Skeletal muscle cell (primary cell): ENCODE measurements at places on chromosomes 16 and 17.

DNA sequence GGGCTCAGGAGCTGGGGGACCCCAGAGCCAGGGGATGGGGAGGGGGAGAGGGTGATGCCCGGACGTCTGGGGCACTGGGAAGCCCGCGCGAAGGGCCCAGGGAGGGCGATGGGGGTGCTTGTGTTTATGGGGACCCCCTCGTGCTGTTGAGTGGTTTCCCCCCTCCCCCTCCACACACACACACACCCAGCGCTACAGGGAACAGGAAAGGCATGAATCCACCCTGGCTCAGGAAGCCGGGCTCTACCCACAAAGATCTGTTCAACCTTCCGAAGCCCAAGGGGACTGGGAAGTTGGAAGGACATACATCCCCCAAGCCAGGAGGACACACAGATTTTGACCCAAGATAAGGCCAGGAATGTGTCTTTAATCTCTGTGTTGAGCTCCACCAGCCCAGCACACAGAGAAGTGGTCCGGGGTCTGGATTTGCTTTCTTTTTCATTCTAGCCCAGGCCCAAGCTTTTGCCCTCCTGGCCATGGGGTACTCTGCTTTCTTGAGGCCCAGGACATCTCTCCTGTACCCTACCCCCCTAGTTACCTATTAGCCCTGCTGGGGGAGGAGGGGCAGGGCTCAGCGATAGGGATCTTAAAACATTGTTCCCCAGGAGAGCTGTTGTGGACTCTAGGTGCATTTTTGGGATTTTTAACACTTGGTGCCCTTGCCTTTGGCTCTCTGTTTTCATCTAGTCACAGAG, 1.2 kb downstream of the UBALD2 start:
- DNase-seq = no peak

DNA sequence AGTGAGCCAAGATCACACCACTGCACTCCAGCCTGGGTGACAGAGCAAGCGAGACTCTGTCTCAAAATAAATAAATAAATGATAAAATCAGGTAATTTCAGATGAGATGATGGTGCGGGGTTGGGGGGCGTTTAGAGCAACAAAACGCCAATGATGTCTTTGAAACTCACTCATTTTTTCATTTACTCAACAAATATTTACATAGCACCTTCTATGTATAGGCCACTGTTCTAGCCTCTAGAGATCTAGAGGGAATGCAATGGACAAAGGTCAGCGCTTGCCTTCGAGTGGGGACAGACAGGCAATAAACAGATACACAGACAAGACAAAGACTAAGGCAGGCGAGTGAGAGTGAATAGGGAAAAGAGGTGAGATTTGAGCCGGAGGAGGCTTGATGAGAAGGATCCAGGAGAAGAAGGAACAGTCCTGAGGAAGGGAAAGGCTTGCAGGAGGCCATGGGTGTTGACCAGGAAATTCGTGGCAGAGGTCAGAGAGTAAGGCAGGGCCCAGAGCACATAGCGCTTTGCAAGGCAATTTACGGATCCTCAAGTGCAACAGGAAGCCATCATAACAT, 14.1 kb downstream of the ALDH3A1 start:
- DNase-seq = no peak

DNA sequence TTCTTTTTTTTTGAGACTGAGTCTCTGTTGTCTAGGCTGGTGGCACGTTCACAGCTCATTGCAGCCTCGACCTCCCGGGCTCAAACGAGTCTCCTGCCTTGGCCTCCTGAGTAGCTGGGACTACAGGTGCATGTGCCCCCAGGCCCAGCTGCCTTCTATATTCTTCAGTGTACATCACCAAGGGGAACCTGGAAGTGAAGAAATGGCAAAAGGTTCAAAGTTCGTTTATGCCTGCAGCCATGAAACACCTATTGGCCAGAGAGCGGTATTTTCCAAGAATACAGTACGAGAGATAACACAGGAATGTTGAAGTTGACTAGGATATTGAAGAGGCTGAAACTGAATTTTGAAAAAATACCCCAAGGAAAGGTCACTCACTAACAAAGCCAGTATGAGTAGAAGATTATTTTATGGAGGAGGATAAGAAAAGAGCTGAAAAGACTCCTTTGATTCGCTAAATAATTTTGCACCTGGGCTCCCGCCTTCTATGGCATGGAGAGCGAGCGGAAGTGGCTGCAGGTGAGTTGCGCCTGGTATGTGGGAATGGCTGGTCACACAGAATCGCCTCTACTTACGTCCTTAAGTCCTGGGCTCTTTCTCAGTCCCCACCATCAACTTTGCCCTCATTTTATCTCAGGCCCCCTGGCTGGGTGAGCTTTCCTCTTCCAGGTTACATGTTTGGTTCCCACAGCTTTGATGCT, 9.8 kb downstream of the ST6GALNAC1 start:
- no peak for DNase-seq

GRCh38 chr16:66254751-66255150, 111.7 kb upstream of the CDH5 start:
- DNase-seq = no peak

DNA sequence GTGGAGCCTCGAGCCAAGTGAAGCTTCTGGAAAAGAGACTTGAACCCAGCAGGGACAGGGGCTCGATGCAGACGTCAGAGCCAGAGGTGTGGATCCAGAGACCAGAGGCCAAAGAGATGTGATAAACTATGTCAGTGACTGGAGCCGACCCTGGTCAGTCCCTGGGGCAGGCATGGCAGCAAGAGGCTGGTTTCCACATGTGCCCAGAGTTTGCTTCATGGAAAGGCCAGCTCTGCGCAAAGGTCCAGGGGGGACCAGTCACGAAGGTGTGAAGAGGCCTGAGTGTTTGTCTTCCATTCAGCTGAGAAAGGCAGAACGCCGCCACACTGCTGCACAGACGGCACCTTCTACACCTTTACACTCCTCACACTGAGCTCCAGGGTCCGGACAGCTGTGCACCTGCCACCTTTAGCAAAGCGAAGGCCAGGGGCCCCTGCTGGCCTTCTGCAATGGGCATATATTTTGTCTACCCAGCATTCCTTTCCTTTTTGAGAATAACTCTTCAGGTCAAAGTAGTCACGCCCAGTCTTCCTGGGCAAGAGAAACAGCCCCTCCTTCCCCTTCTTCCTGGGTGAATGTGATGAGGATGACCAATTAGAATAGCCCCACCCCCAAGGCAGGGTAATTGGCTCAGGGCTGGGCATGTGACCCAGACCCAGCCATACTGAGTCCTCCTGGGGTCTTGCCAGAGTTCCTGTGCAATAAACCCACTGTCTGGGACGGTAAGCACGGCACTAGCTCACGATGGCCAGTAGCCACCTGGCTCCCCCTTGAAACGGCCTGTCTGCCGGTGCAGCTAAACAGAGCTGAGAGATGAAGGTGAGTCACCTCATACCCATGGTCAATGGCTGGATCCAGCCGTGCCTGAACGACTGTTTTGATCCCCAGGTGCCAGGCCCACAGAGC, 2.3 kb upstream of the RPH3AL start:
- no peak for DNase-seq

- DNase-seq = no peak
Observed at GRCh38 chr17:57532966-57533365, 212.1 kb downstream of the CCDC182 start.

DNA sequence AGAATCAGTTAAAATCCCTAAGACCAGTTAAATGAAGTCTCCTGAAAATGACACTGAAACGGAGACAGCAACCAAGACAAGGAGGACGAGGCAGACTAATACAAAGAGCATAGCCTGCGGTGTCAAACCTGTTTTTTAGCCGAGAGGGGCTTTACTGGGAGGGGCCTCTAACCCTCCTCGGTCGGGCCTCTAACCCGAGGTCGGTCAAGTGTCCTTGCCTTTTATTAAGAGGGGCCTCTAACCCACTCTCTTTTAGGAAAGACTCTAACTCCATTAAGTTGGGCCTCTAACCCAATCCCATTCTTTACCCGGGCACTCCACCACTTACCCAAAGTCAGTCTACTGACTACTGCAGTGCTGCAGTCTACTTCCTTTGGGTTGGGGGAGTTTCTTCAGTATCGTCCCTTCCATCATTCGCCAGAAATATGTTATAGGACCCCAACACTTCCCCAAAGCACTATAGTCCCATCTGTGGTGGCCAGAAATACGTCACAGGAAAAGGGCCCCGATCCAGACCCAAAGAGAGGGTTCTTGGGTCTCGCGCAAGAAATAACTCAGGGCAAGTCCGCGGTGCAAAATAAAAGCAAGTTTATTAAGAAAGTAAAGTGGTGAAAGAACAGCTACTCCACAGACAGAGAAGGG, 39.2 kb upstream of the ARL4D start:
- DNase-seq = no peak

GRCh38 chr17:62696726-62697490, 69.4 kb downstream of the MRC2 start:
- DNase-seq = no peak

DNA sequence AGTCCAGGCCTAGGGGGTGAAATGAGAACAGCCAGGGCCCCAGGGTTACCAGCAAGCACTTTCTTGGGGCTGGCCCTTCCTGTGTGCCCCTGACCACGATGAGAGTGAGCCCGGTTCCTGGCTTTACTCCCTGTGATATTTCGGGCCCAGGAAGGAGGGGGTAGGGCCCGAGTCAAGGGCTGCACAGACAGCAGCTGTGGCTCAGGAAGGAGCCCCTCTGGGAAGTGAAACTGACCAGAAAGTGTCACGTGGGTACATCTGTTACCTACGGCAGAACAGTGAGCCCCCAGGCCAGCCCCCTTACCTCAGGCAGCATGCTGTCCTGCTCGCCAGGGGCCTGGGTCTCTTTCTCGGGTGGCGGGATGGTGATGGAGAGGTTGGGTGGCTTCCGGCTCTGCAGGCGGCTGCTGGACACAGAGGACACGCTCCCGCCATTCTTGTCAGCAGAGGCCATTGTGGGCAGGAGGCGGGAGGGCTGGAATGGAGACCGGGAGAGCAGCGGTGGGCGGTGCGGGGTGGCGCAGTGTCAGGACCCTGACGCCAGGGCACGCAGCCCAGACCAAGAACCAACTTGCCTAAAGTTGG, 13.8 kb downstream of the AANAT start:
- no peak for DNase-seq

- DNase-seq = no peak
Observed at GRCh38 chr17:32634167-32634566, 147.4 kb downstream of the CDK5R1 start.

DNA sequence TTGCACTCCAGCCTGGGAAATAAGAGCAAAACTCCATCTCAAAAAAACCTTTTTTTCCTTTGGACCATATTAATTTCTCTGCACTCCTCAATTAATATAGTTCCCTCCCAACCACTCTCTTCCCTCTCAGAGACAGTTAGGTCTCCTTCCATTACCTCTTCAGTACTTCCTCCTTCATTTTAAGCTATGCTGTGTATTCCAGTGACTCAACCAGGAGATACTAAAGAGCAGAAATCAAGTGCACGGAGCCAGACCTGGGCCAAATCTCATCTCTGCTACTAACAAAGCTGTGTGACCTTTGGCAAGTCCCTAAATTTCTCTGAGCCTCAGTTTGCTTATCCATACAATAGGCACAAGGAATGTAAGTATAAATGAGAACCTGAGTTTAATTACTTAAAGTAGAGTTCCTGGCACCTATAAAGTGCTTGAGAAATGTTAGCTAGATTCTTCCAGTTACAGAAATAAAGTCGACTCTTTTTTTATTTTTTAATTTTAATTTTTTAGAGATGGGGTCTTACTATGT, 8.5 kb downstream of the PECAM1 start:
- no peak for DNase-seq

- no peak for DNase-seq
Observed at GRCh38 chr16:79750311-79750710, 149.8 kb upstream of the MAF start.

- no peak for DNase-seq
Observed at GRCh38 chr16:72902206-72902605, 145.7 kb downstream of the ZFHX3 start.

DNA sequence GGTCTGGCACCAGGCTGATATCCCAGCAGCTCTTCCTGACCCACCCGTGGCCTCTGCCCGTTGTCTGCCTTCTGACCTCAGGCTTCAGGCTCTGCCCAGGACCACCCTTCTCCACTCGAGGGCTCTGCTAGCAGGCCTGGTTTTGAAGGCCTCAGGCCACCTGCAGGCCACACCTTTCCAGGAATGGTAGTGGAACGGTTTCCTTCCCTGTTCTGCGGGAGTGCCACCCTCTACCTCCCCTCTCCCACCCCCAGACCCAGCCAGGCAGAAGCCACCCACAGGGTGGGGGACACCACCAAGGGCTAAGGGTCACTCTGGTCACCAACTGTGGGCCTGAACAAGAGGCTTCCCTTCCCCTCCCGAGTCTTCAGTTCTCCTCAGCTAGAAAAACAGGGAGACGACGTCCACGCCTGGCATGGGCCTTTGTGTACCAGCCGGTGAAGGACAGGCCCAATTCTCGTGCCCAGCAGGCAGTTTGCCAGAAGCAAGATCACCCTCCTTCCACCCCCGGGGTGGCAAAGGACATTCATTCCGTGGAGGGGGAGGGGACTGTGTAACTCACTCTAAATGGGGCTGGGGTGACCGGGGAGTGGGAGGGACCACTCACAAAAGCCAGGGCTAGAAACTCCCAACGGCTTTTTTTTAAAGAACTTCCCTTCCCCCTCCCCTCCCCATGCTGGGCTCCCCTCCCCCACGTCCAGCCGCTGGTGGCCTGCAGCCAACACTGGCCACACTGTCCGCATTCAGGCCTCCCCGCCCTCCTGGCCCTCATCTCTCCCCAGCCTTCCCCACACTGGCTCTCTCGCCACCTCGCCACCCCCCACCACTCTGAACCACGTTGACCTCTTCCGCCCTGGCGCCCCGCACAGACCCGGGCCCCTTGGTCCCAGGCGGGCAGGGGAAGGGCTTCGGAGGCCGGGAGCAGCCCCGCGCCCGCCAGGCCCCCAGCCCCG, 7.7 kb downstream of the CBX4 start:
- DNase-seq = no peak

GRCh38 chr16:65406933-65407332, 285.1 kb upstream of the CDH11 start:
- no peak for DNase-seq

GRCh38 chr17:3935140-3935542, 18.9 kb upstream of the P2RX1 start:
- peak; percentile 26 for DNase-seq

DNA sequence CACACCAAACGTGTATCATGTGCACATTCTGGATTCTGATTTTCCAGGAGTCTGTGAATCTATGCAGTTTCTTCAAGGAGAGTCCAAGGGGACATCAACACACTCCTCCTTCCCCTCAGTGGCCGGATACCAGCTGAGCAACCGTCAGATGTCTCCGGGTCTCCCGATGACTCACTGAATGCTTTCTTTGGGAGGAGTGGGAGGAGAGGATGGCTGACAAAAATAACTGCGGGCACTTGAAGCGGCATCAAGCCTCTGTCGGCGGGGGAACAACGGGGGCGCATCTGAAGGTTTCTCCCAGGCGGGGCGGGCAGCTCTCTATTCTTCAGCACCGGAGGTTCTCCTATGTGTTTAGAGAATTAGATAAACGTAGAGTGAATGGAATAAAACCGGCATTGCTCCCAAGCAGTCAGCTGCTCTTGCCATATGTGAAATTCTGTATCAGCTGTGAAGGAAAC, 24.6 kb upstream of the LRRC75A start:
- DNase-seq = no peak

DNA sequence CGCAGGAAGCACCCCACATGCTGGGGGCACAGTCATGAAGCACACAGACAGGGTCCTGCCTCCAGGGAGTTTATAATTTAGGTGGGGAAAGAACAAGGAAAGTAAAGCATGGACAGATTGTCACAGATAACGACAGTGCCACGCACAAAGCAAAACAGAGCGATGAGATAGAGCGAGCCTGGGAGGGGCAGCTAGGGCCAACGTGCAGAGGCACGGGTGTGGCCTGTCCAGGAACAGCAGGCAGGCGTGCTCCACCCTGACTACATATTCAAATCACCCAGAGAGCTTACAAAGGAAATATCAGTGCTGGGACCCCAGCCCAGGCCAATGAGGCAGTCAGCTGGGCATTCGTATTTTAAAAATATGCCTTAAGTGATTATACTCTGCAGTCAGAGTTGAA, 16.8 kb downstream of the LGALS9 start:
- DNase-seq = no peak
